RPMI8226 (cell line): ENCODE measurements at places on chromosomes 1 and 21.

GRCh38 chr21:14864211-14865021 lies 200.4 kb downstream of the NRIP1 start:
- peak; percentile 57 for DNase-seq

- no peak for DNase-seq
Measured at GRCh38 chr1:12469990-12470389, 148.0 kb downstream of the DHRS3 start.

GRCh38 chr1:22238356-22239224 lies 95.7 kb upstream of the WNT4 start:
- DNase-seq, result no peak

DNA sequence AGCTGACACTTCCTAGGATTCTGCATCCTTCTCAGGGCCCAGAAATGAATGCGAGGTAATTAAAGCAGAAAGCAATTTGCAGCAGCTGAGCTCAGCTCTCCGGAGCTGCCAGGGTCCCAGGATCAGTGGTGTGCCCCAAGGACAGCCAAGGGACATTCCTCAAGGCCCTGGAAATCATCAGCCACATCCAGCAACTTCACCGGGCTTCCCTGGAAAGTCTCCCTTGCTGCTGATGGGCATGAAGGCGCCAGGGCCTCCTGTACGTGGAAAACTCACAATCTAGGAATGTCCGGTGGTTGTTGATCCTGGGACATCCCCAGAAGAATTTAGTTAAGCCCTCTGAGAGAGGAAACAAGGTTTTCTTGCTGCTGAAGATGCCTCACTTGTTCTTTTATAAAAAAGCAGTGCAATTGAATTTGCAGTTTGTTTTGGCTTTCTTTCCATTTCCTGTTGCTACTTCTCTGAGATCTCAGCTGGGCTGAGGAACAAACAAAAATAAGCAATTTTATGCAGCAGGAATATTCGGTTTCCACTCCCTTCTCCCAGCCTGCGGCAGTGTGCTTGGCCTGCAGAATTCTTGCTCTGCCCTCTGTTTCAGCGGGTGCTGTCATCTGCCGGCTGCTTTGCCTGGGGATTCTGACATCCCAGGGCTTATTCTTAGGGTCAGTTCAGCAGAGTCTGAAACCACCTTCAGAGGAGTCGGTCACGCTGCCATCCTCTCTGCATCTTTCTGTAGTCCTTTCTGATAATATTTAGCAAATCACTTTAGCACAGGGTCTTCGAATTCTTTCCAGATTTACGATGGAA lies 85.9 kb downstream of the TCP10L start:
- no peak for DNase-seq

- no peak for DNase-seq
Measured at GRCh38 chr1:113223546-113223945, 150.5 kb downstream of the LRIG2 start.

DNA sequence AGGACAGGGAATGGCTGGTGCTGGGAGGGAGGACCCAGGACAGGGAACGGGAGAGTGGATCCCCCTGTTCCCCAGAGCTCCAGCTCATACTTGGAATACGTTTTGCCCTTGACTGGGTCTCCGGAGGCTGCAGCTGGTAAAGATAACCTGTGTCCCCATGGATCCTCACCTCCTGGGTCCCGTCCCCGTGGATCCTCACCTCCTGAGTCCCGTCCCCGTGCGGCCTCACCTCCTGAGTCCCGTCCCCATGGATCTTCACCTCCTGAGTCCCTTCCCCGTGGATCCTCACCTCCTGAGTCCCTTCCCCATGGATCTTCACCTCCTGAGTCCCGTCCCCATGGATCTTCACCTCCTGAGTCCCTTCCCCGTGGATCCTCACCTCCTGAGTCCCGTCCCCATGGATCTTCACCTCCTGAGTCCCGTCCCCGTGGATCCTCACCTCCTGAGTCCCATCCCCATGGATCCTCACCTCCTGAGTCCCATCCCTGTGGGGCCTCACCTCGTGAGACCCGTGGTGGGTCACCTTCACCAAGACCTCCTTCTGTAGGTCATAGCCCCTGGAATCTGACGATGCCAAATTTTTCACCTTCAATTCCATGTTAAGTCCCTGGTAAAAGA lies 61.4 kb downstream of the SCCPDH start:
- DNase-seq, result no peak

- DNase-seq, result no peak
Measured at GRCh38 chr21:41195311-41195710, 27.4 kb downstream of the BACE2 start.

- no peak for DNase-seq
Measured at GRCh38 chr1:20884513-20884912, 97.4 kb upstream of the HP1BP3 start.

DNA sequence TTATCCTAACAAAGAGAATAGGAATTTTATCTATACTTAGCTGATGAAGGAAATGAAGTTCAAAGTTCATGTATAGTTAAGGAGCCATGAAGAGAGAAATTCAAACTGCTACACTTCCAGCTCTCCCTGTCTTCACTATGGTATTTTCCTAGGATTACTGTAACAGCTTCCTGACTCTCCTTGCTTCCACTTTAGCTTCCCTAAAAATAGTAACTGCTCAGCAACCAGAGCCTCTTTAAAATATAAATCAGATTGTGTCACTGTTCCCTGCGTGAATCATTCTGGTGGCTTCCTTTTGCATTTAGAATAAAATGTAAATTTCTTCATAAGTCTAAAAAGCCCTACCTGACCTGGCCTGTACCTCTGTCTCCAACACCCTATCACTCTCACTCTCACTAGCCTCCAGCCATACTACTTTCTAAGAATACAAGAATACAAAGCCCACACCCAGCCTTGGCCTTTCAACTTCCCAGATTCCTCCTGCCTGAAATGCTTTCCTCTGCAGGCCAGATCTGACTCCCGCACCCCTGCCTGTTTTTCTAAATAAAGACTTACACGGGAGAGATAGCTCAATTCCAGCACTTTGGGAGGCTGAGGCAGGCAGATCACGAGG lies 30.5 kb downstream of the OR10J1 start:
- DNase-seq, result no peak

DNA sequence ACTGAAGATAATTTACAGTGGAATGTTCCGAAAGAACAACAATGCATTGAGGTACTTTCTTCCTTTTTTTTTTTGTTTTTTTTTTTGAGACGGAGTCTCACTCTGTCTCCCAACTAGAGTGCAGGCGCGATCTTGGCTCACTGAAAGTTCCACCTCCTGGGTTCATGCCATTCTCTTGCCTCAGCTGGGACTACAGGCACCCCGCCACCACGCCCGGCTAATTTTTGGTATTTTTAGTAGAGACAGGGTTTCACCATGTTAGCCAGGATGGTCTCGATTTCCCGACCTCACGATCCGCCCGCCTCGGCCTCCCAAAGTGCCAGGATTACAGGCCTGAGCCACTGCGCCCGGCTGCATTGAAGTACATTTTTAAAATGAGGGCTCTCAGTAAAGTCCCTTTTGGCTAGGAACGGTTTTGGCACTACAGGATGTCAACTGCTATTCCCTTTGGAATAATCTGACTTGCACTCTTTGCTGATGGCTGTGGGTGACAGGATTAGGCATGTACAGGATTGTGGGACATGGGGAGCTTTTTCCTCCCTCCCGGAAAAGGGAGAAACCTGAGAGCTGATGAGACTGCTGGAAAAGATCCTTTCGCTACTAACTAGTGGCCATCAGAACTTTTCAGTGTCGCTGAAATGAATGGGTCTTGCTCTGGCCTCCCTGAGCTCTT lies 56.9 kb upstream of the EDEM3 start:
- no peak for DNase-seq

- no peak for DNase-seq
Measured at GRCh38 chr1:237791592-237791991, 99.1 kb downstream of the ZP4 start.

- DNase-seq, result no peak
Measured at GRCh38 chr1:33317354-33317753, 3.5 kb downstream of the A3GALT2 start.

DNA sequence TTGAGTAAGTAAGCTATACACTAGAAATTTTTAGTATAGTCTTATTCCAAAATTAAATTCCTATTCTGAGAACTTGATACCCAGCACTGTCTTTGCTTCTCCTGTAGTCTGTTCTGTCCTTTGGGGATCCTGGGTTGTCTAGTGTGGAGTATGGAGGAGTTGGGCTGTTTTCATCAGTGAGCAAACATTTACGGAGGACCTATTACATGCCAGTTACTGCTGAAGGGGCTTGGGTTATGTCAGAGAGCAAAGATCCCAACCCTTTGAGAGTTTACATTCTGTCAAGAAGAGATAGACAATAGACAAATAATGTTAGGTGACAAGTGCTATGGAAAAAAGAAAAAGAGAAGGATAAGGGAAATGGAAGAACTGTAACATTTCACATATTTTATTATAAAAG lies 9.0 kb downstream of the TRAPPC10 start:
- no peak for DNase-seq

DNA sequence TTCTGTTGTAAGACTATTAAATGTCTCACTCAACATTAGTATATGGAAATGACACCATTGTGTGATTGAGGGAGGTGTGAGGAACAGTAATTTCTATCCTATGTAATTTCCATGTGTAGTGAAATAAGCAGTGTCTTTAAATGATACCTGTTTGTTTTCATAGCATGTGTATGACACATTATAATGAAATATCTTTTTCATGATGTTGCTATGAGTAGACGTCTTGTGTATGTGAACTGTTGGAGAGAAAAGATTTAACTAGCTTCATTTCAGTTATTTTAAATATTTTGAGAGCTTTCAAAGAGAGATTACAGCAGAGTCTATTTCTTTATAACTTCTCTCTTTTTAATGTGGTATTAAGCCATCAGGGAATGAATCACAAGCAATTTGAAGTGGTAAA lies 71.5 kb upstream of the QSOX1 start:
- no peak for DNase-seq

DNA sequence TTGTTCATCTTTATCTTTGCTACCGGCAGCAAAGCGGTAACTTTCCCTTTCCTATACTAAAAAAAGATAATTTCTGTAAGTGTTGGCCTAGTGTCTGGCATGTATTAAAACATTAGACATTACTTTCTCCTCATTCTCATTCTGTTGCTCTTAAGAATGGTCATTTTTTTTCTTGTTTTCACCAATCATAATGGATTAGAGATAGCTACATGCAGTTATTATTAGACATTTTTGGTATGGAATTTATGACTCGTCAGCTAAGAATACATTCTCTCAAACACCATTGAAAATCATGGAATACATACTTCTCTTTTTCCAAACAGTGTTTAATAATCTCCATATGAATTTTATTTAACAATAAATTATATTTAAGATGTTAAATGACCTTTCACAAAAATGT lies 1154.6 kb downstream of the BRINP3 start:
- DNase-seq, result no peak

DNA sequence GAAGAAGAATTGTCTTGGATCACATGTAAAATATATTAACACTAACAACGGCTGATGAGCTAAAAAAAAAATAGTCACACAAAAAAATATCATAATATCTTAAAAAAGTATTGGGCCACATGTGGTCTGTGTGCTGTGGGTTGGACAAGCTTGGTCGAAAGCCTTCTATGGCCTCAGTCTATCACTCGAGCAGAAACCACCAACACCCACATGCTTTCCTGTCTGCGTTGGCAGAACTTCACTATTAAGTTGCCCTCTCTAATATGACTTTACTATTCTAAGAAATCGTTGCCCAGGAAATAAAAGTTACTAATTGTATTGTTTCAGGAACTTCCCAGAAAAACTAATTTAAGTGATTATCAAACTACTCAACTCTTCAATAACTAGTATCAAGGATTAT lies 28.2 kb upstream of the ETS2 start:
- DNase-seq, result no peak

DNA sequence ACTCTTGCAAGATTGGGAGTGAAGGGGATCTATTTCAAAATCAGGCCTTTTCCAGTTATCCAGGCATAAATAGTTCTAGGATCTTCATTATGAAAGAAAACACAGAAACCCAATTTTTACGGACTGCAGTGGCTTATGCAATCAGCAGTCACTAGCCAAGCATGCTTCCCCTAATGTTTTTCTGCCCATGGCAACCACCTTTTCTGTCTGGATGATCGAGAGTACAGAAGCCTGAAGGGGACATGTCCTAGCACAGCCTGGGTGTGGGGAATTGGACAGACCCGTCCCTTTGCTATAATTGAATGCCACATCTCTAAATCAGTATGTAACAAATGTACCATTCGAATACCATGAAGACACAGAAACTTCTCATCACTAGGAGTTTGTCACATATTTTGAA lies 29.8 kb upstream of the NCAM2 start:
- no peak for DNase-seq

DNA sequence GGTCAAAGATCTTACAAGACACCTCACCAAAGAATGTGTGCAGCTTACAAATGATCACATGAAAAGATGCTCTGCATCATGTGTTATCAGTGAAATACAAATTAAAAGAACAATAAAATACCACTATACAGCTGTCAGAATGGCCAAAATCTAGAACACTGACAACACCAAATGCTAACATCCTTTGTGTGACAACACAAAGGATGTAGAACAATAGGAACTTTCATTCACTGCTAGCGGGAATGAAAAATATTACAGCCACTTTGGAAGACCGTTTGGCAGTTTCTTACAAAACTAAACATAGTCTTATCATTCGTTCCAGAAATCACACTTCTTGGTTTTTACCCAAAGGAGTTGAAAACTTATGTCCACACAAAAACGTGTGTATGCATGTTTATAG lies 20.6 kb upstream of the SELP start:
- no peak for DNase-seq

GRCh38 chr1:147924813-147925212 lies 3.4 kb upstream of the GPR89B start:
- DNase-seq, result no peak

DNA sequence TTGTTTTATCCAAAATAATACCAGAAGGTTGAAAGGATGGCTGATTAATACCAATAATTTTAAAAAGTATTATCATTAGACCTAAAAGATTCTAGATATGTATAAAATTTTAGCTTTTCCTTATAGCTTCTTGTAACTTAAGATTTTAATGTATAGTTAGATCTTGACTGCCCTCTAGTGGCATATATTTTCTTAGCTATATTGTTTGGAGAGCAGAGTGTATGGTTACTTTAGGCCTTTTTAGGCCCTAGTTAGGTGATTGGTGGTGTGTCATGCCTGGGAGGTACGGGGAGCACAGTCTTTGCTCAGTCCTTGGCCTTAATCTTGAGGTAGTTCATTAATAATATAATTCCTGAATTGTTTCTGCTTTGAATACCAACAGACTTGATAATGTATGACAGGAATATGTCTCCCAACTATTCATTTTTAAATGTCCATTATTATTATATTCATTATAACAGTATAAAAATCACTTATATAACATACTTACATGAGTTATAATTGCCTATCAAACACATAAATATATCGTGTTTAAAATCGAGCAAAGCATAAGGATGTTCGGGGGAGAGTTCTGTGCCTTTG lies 328.4 kb downstream of the ZP4 start:
- peak; percentile 80 for DNase-seq

DNA sequence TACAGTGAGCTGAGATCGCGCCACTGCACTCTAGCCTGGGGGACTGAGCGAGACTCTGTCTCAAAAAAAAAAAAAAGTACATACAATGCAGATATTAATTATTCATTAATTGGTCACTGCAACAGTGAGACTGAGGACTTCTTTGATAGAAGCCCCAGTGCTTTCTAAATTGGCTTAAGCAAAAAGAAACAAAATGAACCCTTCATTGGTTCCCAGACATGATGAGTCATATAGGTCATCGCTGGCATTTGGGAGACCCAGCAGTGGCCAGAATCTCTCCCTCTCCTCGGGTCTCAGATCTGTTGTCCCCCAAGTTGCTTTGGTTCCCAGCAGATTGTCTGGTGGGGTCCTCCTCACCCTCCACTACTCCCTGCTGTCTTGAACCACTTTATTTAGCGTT lies 144.9 kb downstream of the KAZN start:
- no peak for DNase-seq
